ENCODE measurements at places on chromosomes 6 and 20.

DNA sequence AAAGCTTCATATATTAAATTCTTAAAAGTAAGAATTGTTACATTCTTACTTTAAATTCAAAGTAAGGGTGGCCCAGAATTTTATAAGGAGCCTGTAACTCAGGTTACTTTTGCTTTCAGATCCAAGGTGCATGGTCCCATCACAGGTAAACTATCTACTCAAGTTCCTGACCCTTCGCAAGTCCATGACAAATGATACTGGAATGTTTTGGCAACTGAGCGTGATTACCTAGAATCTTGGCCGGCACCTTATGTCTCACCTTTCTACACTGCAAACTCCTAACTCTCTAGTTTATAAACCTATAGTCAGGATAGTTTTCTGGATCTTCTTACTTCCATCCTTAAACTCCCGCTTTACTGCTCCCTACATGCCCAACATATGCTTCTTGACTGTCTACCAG, 67.9 kb upstream of the HMGN3 start:
- DNase-seq = no peak

DNA sequence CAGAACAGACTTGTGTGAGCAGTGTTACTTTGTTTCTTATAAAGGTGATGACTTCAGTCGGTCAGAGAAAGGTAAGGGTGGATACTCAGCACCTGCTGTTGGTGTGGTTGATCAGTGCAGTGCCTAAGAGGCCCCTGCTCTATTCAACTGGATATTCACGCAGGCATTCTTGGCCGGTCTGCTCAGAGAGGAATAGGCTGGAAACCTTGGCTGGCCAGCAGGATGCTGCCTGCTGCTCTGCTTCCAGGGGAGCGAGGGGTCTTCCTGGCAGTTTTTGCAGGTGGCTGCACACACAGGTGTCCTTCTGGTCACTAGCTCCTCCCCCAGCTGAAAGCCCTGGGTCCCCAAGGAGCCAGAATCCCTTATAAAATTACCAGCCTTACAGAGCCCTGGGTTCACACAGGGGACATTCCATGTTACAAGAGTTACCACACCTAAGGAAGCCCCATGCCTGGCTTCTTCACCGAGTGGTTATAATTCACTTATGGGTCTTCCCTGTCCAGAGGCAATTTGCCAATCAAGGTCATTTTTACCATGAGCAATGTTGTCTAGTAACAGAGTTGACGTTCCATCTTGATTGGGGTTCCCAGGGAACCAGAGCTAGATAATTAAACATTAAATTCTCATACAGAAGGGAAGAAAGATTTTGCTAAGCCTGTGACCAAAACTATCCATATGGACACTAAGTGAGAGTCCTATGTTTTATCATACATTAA, 16.4 kb downstream of the SYNJ2 start:
- DNase-seq = no peak

DNA sequence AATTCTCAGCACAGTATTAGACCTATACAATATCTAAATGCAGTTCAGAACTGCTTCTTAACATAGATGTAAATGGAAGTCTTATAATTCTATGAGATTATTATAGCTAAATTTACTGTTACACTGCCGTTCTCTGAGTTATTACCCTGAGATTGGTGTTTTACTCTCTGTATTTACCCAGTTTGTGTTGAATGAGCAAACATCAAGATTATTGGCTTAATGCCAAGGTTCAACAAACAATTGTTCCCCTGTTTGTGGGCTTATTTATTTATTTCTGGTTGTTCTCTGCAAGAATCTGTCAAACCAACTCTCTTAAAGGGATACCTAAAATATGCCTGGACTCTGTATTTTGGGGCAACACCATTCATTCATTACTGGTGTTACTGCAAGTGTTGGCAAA, 5.2 kb upstream of the STMND1 start:
- no peak for DNase-seq

- no peak for DNase-seq
Observed at GRCh38 chr6:114421199-114421598, 78.4 kb upstream of the HS3ST5 start.

GRCh38 chr6:41970436-41970846, 28.8 kb upstream of the CCND3 start:
- no peak for DNase-seq

- no peak for DNase-seq
Observed at GRCh38 chr6:25297039-25297441, 17.9 kb downstream of the CARMIL1 start.

DNA sequence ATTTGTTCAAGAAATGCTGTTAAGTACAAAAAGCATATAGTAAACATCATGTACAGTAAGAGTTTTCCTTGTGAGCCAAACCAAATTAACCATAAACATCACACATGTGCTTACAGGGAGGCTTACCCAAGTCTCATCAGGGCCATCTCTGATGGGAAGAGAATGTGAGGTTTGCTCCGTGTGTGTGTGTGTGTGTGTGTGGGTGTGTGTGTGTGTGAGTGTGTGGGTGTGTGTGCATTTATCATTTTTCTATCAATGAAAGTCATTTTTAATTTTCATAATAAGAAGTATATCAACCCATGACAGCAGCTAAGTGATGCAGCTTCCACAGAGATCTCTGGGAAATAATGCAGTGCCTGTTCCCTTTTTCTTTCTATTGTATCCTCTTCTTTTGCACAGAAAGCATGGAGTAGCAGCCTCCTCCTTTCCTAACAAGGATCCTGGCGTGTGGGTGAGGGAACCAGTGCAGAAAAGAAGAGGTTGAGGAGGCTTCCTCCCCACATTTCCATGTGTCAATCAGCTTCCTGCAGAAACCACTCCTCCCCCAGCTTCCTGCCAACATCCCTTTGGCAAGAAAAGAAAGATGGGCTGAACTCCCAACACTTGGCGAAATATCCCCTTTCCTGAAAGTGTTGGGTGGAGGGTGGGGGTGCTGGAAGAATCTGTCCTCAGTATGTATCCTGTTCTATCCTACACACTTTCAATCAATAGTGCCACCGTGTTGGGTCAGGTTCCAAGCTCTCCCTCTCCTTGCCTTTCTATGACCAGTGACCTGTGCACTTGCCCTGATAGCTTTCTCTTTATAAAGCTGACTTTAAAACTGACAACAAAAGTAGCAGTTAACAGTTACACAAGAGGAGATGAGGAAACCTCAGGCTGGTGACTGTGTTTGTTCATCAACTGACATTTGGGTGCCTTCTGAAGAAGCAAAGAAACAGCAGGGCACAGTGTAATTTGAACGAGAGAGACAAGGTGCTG, 251.8 kb upstream of the CITED2 start:
- no peak for DNase-seq

DNA sequence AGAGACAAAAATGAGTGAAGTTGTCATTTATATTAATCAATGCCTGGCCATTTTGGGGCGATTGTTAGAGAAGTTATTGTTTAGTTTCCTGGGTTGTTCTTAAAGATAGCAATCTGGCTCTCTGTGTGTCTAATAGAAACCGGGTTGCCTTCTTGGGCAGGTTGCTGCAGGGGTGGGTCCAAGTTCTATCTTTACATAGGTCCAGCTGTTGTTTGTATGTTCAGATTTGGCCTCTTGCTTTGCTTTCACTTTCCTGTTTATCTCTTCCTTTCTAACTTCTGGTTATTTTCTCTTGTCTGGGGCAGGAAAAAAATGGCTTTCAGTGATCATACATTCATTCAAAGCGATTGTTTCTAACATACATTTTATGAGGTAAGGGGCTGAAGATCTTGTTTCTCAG, 128.4 kb upstream of the NOX3 start:
- no peak for DNase-seq

- no peak for DNase-seq
Observed at GRCh38 chr6:50093938-50094272, 44.2 kb upstream of the DEFB112 start.

DNA sequence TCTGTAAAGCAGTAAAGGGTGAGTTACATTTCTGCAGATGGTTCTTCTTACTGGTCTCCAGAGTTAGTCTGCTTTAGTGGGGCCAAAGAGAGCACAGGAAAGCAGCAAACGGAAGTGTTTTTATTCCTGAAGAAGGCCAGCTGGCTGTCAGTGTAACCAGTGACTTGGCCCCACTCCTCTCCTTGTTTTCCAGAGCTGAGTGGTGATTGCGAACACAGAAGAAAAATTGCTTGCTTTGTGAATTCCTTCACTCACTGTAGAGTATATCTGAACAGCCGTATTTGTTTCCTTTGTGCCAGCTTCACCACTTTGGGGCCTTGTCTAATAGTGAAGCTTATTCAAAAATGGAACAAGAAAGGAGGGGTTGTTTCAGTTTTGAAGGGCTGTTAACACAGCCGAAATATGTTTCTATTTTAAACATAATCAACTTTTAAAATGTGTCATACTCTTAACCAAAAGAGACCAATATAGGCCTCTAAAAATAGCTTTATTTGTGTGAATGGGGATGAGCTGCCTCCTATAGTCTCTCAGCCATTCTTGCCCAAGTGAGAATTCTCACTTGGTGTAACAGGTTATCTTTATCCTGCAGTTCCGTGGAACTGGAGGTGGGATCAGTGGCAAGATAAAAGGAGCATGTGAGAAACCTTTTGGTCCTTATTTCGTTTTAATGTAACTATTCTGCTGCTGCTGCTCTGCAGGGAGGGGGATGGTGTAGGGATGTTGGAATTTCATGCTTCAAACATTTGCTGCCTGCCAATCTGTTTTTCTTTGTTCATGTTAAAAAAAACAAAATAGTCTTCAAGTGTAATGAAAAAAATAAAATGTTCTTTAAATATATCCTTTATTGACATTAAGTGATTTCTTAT, 37.8 kb downstream of the ZC2HC1B start:
- DNase-seq = no peak

GRCh38 chr20:60693496-60694133, 558.4 kb upstream of the CDH4 start:
- no peak for DNase-seq

DNA sequence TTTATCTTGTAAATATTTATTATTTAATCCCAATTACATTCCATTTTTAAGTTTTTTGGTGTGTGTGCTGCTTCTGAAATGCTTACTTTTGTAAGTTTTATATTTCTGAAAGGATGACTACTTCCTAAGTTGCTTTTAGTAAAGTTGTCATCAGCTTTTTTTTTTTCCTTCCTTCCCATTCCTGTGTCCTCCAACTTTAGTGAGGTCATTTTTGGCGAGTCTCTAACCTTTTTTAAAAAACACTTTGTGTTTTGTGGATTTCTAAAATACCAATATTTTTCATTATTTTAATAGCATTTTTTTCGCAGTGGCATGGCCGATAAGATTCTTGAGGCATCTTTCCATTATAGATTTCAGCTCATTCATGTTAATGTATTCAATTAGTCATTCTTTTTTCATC, 30.9 kb downstream of the FIG4 start:
- DNase-seq = no peak

- no peak for DNase-seq
Observed at GRCh38 chr6:153081914-153082313, 49.2 kb downstream of the RGS17 start.

DNA sequence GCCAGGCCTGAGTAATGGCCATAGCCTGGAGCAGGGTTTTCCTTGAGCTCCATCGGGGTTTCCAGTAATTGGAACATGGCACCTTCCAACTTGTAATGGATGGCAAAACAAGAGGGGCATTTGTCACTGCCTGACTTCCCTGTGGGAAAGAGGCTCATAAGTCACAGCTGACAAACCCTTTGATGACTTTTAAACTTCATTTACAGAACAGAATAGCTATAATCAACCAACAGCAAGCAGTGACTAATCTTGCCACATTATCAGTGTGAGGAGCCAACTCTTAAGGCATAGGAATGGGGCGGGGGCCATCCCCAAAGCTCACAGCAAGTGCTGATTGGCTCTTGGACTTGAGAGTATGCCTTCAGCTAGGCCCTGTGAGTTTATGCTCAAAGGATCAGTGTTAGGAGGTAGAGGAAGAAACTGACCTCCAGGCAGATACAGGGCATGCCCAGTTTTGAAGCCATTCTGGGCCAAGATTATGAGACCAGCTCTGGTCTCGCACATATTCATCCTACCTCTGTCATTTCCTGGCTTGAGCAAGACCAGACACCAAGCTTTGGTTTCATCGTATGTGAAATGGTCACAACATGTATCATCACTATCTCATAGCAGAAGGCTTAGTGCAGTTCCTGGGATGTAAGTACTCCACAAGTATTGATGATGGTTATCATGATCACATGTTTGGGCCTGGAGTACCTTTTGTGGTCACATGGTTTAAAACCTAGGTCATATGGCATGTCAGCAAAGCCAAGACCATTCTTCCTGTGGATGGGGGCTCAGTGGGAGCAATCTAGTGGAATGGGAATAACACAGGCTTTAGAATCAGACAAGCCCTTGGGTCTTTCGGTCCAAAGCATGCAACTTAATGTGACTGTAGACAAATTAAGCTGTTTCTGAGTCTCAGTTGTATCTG, 49.2 kb downstream of the EIF2S2 start:
- DNase-seq = no peak

DNA sequence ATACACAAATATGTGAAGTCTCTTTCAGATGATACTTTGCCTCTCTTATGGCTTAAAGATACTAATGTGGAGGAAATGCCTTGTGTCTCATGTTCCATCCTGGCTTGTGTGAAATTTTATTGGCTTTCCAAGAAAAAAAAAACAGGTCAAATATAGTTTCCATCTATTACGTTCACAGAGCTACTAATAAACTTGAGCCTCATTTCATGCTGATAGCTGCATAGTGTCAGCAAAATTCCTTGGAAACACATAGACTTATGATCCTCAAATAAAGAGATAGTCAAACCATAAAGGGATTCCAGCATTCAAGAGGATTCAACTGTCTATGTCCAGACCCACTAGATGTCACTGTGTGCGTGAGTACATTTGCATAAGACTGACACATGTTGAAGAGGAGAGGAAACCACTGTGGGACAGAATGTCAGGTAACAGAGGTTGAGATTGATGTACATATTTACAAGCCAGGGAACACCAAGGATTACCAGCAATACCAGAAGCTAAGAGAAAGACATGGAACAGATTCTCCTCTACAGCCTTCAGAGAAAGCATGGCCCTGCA, 266.6 kb downstream of the COL12A1 start:
- DNase-seq = no peak

- DNase-seq = no peak
Observed at GRCh38 chr6:4613381-4613780, 162.8 kb upstream of the CDYL start.

- no peak for DNase-seq
Observed at GRCh38 chr6:169654598-169655391, 47.0 kb downstream of the WDR27 start.

GRCh38 chr6:159844737-159845645, 44.9 kb downstream of the PNLDC1 start:
- DNase-seq = no peak

- DNase-seq = no peak
Observed at GRCh38 chr6:163708466-163708865, 293.9 kb downstream of the QKI start.

- DNase-seq = no peak
Observed at GRCh38 chr6:80477591-80477990, 371.1 kb downstream of the BCKDHB start.

GRCh38 chr20:48186447-48186846, 401.2 kb upstream of the SULF2 start:
- DNase-seq = no peak

- DNase-seq = no peak
Observed at GRCh38 chr20:63128367-63128766, 87.6 kb downstream of the YTHDF1 start.
